ENCODE measurements at places on chromosomes 7 and 10.

DNA sequence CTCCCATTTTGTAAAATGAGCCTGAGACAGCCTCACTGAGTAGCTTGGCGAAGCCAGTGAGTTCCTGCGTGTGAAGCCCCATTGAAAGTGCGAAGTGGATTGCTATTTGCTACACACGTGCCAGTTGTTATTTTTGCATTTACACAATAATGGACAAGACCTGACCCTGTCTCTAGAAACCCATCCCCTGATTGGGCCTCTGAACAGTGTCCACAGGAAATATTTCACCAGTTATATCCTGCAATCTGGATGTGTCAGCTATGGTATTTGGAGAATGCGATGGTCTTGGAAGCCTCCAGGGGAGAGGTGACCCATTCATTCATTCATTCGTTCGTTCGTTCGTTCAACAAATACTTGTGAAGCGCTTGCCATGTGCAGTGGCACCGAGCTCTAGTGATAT, 37.1 kb downstream of the COL13A1 start:
- DNase-seq: no peak

DNA sequence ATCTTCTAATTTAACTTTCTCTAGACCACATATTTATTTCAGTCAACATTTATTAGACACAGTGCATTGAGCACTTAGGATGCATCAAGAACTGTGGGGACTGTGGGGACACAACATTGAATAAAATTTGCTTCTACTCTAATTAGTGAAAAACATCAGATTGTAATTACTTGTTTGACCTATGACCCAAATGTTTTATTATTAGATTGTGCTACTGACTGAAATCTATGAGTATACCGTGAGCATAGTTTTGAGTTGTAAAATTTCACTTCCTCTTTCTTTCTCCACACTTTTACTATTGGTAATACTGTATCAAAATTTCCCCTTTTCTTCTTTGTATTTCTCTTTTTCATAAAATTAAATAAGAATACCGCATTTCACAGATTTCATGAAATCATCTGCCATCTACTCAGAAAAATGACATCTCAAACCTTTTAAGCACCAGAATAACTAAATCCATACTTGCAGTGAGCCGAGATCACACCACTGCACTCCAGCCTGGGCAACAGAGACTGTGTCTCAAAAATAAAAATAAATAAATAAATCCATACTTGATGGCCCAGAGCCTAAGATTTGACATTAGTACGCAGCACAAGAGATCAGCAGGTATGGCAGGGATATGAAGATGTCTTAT, 25.4 kb upstream of the INPP5F start:
- DNase-seq: no peak

DNA sequence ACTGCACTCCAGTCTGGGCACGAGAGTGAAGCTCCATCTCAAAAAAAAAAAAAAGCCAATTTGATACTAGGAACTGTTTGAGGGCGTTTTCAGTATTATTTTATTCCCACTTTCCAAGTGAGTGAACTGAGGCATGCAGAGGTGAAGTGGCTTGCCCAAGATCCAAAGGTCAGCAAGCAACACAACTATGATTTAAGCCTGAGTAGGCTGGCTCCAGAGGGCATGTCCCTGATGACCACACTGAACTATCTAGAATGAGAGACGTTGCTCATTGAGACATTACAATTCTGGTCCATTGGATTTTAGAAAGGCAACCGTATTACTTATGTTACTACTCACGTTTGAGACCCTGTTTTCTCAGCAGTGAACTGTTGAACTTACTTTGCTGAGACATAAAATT, 20.8 kb downstream of the KCNMA1 start:
- DNase-seq: no peak

- no peak for DNase-seq
These were observed 2.5 kb downstream of the PRR15 start for GRCh38 chr7:29565982-29566746.

- no peak for DNase-seq
These were observed 12.1 kb upstream of the TRUB1 start for GRCh38 chr10:114925587-114926586.

DNA sequence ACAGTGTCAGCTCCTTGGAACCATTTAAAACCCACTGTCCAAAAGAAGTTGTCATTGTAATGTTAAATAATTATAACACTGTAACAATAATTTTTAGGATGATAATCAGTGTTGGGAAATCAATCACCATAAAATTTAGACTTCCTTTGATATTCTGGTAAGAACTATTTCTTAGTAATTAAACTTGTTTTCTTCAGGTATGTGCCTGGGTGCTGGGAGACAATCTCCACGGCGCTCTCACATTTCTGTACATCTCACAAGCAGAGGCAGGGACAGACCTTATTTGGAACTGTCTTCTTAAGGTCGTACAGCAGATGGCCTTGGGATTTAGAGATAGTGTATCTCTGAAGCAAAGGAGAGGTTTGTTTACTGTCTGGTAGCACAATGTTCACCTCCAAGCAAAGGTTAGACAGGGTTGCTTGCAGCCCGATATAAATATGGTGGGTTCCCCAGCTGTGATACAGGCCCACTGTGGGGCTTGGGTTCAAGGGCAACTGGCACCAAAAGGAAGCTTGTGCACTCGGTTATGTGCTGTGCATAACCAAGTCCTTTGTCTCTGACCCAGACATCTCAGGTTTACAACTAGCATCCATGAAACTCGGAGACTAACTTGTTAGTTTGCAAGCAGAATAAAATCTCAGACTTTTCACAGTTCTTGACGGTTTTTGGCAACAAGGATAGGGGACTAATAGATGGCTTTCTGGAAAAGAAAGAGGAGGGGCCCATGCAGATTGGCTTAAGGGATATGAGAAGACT, 125.5 kb downstream of the RNF32 start:
- DNase-seq: no peak

DNA sequence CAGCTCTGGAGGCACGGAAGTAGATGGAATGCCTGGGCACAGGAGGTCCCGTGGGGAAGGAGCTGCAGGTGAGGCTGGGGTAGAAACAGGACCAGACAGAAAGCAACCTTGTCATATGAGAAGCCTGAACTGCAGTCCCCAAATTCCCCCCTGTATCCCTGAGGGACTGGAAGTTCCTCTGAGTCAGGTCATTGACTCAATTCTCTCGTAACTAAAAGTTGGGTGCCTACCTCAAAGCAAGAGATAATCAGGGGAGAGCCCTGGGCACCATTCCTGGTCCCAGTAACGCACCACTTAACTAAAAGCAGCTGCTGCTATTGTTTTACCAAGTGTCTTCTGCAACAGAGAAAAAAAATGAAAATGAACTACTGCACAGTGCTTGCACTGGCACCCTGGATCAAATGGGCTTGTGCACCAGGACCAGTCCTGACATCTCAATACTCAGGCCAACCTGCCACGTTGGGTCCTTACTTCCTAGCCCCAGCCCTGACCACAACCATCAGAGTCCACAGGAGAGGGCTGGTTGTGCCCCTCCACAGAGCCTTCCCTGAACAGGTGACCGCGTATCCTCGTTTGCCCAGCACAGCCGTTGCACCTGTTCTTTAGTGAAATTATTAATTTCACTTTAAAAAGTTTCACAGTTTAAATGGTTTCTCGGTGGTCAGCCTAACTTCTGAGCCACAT, 79.3 kb downstream of the GRID1 start:
- no peak for DNase-seq

DNA sequence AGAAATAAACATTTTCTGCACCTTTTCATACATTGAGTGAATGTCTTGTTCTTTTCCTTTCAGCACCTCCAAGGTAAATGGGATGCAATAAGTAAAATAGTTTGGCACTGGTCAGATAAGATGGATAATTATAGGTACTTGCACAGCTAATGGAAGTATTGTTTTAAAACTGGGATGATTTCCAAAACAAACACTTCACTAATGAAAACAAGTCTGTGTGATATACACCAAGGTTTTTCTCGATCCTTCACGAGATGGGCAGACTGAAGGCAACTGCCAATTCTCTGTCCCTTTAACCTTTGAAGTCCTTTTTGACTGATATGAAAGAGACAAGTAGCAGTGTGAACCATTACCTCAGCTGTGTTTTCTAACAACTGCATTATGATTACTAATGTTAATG, 423.8 kb downstream of the GFRA1 start:
- DNase-seq: no peak

DNA sequence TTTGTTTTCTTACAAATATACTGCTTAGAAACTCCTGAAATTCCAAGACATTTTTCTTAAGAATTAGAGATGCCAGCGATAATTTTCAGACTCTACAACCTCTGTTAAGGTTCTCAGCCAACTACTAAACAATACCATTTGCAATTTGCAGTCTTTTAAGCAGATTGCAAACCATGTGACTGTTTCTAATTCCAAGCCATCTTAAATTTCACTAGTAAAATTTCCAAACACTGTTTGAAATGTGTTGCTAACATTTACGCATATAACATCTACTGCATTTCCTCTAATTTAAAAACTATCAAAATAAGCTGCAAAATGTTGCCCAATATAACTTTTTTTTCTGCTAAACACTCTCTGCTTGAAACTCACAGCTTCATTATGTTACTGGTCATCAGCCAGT, 56.0 kb upstream of the MACROH2A2 start:
- DNase-seq: no peak

DNA sequence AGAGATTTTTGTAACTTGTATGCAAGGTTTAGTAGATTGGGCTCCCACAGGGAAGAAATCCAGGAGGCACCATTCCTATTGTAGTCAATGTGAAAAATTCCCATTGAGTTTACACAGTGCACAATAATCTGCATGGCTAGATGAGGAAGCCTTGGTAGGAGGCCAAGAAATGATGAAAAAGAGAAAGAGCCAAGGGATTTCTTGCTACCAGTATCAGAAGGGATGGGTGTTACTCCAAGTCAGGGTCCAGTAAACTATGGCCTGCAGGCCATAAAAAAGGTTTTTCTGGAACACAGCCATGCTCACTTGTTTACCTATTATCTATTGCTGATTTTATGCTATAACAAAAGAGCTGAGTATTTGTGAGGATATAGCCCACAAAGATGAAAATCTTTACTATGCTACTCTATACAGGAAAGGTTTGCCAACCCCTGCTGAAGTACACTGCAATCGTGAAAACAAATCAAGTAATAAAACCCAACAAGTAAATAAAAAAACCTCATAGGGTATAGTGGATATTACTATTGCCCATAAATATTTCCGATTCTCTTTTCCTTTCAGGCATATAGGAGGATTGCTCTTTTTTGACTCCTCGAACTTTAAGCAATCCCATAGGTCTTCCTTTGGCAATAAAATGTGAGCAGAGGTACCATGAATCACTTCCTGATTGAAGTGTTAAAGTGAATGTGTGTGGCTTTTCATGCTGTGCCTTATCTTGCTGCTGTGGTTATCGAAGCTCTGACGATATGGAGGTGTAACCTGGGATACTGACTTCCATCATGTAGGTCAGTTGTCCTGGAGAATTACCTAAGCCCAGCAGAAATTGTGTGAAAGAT, 256.3 kb upstream of the MAGI2 start:
- no peak for DNase-seq

All from frontal cortex (tissue), 4 donors.